ENCODE measurements at places on chromosomes 2 and 18.

- no peak for DNase-seq
Measured at GRCh38 chr2:219291910-219292490, 12.8 kb downstream of the DNAJB2 start.

- no peak for DNase-seq
Measured at GRCh38 chr2:120793682-120794403, 58.2 kb downstream of the GLI2 start.

- DNase-seq = no peak
Measured at GRCh38 chr2:96969321-96969720, 17.1 kb downstream of the FAM178B start.

- DNase-seq = no peak
Measured at GRCh38 chr2:194004590-194005206, 1652.3 kb upstream of the SLC39A10 start.

DNA sequence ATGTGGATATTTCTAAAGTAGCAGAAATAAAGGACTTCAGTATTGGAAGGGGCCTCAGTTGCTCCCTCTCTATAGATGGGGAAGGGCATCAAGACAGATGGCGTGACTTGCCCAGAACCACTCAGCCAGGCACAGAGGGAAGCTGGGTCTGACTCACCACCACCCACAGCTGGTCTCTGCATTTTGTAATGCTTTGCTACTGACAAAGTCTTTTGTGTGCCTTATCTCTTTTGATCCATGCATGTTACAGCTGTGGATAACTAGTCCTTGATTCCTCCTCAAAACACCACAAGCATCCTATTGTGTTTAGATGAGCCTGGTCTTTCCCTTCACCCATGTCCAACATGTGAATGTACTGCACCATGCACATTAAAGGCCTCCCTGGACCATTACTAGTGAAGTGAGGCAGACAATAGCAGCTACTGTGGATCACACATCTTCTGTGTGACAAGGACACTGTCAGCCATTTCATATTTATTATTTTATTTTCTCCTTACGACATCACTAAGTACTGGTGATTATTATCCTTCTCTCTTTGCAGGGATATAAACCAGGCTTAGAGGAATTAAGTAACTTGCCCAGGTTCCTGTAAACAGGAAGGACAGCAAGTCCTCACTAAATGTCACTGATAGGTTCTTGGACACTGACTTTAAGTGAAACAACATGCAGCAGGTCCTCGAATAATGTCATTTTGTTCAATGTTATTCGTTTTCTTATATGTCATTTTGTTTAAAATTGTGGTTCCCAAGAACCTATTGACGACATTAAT lies 29.6 kb upstream of the IL37 start:
- DNase-seq = no peak

GRCh38 chr18:72833471-72833870 lies 34.3 kb downstream of the NETO1 start:
- DNase-seq = no peak

- DNase-seq = no peak
Measured at GRCh38 chr2:102367331-102367971, 11.9 kb downstream of the IL18R1 start.

DNA sequence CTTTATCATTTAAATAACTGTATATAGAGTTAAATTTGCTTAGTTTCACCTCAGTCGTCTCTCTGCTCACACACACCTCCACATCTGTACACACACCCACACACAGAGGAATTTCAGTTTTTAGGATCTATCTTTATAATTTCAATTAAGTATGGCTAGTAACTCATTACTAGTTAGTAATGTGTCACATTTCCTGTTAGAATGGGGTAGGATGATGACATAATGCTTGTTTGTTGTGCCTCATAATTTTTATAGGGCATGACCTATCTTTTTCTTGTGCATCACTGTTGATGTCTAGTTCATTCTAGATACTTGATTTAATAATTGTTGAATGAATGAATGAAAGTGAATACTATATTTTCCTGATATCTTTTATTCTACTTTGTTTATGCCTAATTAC lies 108.6 kb downstream of the AGPS start:
- no peak for DNase-seq

- DNase-seq = no peak
Measured at GRCh38 chr2:71743995-71744675, 290.8 kb downstream of the DYSF start.

DNA sequence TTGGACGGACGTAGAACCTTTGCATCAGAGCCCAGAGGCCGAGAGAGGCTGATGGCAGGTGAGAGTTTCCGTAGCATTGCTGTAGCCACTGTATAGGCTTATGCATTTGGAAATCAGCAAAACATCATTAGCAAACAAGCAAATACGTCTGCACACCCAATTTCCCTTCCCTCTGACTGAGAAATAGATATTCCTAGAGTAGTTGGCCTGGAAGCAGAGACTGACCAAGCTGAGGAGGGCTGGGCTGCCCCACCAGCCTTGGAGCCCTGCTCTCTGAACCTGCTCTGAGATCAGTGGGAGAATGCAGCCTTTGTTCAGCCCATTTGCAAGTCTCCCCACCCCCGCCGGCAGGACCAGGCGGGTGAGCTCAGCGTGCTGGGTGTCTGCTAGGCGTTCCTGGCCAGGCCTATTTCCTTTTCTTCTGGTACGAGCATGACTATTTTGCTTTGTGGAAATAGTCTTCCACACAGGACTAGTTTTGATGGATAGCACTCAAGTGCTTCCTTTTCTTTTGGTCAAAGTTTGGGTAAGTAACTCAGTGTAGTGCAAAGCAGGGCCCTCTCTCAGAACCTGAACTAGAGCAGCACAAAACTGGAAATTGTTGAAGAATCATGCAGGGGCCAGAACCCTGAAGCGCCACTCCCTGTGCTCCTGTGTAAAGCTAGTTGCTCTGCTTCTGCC lies 21.9 kb upstream of the RNF149 start:
- no peak for DNase-seq

- DNase-seq = no peak
Measured at GRCh38 chr2:167855211-167855610, 392.2 kb downstream of the STK39 start.

DNA sequence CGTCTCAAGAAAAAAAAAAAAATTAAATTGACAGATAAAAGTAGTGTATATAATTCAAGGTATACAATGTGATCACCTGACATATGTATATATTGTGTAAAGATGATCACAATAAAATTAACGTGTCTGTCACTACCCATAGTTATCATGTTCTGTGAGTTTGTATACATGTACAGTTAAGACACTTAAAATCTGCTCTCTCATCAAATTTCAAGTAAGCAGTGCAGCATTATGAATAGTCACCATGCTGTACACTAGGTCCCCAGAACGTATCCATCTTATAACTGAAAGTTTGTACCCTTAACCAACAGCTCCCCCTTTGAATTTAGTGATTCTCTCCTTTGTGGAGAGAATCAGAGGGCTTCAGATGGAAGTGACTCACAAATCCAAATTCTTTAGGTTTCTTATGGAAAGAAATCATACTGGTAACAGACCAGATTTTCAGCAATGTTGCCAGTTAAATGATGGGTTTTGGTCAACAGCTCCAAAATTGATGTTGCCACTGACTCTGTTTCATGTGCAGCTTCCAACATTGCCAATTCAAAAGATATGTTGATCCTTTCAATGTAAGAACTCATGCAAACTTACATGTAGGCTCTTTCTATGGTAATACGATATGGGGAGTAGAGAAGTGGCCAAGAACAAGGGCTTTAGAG lies 281.5 kb downstream of the AFF3 start:
- no peak for DNase-seq

- no peak for DNase-seq
Measured at GRCh38 chr2:222522082-222522481, 97.7 kb downstream of the SGPP2 start.

- DNase-seq = no peak
Measured at GRCh38 chr2:118992740-118993391, 50.9 kb downstream of the MARCO start.

DNA sequence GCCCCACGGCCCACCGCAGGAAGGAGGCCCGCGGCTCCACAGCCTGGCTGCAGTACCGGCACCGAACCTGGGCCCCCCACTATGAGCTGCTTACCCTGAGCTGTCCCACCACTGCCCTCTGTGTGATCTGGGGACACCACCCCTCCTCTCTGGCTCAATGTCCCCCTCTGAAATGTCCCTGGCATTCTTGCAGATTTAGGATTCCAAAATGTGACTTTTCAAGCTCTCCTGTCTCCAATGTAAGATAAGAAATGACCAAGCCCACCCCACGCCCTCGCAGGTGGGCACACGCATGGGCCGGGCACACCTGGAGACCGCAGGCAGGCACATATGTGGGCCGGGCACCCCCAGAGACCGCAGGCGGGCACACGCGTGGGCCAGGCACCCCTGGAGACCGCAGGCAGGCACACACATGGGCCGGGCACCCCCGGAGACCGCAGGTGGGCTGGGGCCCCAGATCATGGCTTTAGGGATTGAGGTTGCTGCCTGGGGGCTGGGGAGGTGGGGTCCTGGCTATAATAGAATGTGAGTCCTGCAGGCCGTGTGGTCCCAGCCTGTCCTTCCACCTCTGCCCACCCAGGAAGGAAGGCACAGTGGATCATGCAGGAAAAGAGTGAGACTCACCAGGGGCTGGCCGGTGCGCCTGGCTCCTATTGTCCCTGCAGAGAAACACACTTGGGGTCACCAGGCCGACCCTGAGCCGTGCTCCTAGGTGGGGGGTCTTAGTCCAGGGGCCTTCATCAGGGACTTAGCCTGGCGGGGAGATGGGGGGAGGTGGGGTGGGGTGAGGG lies 7.2 kb downstream of the PDCD1 start:
- DNase-seq = no peak

DNA sequence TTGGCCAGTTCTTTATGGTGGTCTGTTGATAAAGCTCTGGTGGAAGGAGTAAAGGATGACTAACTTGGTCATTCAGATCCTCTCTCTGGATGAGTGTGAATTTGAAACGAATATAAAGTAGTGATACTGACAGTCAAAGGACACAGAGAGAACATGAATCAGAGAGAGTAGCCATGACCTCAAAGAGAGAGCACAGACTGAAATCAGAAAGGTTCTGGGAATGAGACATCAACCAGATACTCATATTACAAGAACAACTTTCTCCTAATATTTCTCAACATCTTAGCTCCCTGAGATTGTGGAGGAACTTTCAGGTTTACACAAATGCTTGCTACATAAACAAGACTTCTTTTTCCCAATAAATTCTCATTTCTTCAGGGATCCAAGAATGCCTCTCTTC lies 849.1 kb upstream of the CHAC2 start:
- DNase-seq = no peak

DNA sequence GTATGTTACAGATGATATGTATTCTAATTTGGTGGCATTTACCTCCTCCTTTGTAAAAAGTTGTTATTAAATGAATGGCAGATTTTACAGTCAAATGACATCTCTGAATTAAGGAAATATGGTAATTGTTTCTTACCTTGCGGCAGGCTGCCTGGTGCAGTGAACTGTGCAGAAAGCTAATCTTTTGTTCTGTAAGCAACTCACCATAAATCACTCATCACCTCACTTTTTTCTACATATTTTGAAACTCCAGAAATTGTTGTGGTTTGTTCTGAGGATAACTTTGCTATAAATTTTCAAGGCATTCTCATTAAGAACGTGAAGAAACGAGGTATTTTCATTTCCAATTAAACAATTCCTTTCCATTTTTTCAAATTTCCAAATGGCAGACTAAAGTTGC lies 52.7 kb downstream of the ST6GAL2 start:
- DNase-seq = no peak

DNA sequence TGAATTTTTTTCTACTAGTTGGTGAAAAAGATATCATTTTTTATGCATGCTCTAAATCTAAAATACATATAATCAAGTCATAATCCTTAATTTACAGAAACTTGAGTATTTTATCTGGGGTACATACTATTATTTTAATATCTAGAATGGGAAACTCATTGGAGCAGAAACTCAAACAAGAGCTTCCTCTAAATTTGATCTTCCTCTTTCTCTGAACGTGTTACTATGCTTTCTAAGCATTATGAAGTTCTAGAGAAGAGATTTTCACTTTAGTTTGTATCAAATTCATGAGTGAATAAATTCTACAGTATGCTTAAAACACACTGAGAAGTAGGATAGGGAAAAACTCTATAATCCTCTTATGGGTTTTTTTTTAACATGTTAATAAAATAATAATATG lies 20.6 kb upstream of the SLC38A11 start:
- no peak for DNase-seq

GRCh38 chr2:209476367-209477208 lies 52.7 kb downstream of the MAP2 start:
- peak; percentile 85 for DNase-seq

- DNase-seq = no peak
Measured at GRCh38 chr2:181839811-181840210, 51.7 kb upstream of the ITPRID2 start.

- DNase-seq = no peak
Measured at GRCh38 chr2:64972876-64973275, 16.3 kb upstream of the SLC1A4 start.

DNA sequence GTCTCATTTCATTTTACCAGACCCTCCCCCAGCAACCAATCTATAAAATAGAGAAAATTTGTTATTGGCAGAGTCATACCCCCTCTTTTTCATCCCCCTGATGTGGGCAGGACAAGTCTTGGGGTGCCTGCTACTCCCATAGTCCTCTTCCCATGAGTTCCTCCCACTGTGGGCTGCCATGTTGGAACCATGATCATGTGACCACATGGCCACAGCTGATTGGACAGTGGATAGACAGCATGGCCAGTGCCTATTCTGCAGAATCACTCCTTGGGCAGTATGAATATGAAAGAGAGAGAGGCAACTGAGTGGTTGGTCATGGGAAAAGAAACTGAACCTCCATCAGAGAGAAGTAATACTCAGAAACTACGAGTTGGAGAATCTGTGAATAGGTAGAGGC lies 84.9 kb downstream of the PDCL3 start:
- no peak for DNase-seq

DNA sequence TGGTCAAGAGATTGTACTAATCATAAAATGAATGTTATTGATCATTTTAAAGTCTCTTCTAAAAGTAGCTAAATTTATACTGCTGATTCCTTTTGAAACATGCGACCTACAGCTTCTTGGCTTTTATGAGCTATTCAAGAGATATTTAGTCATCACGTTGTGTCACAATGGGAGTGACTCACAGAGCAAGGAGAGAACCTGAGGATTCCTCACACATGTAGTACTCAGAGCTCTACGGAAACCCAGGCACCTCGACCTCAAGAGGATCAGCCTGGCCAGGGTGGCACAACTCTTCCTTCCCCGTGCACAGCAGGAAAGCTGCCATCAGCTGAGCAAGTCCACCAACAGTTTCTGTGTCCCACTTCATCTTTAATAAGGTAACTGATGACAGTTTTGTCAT lies at the start of gene DHRS9:
DHRS9 (plus strand) TSS at position 223 of the 400 bp plus-strand sequence. CDS start 12,019 bp downstream, outside the sequence.
- DNase-seq = no peak
